Activated T-helper 1 cell treated with anti-CD3 and anti-CD28 coated beads, Interleukin-12 subunit alpha, Interleukin-12 subunit beta, Interleukin-2, Interleukin-4 antibody, amounts not matched to agents 30 ng/mL and 10 ng/mL and 1 ng/mL, durations not matched to agents 14 hours and 24 hours and 36 hours (primary cell): ENCODE measurements at places on chromosomes 2 and 18. TPM values are rescaled to one million over a fixed set of nuclear protein-coding genes. Genes with fewer than 3 reads are reported as not detected.

- no peak for DNase-seq
Measured at GRCh38 chr2:85924522-85924921, 35.7 kb upstream of the ST3GAL5 start.

GRCh38 chr18:79823120-79823519 lies 25.4 kb downstream of the KCNG2 start:
- DNase-seq: no peak

DNA sequence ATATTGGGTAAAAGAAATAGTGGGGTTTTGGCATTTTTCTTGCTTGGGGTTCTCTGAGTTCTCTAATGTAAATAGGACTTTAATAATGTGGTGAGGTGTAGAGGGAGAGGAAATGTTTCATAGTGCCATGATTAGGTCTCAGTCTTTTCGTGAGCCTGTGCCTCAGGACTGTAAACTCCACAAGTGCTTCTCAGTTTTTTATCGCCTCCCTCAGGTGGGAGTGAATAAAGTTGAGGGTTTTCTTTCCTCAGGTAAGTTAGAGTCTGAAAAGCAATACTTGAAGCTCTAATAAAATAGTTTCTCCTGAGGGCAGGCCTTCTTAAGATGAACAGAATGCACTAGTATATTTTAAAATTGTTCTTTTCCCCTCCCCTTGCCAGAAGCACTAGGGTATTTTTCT lies 243.1 kb upstream of the SETBP1 start:
- DNase-seq: no peak

DNA sequence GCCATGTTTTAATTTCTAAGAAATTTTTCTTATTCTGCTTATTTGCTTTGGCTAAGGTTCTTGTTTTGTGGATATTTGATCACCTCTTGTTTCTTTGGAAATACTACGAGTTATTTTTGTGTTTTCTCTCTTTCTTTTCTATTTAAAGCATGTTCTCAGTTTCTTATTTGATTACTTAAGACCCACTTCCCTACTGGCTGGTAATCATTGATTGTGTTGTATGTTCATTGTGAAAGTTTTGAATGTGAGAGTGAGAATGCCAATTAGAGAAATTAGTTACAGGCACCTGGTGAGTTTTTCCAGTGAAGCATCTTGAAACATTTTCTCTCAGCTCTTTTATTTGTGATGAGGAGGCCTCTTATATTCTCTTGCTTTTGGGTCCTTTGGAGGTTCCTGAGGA lies 226.7 kb upstream of the MC4R start:
- no peak for DNase-seq

- DNase-seq: no peak
Measured at GRCh38 chr2:235206980-235207579, 255.3 kb downstream of the SH3BP4 start.

- no peak for DNase-seq
Measured at GRCh38 chr2:35978218-35978617, 377.4 kb upstream of the CRIM1 start.

- DNase-seq: no peak
Measured at GRCh38 chr2:202186641-202187202, 51.7 kb downstream of the SUMO1 start.

- DNase-seq: no peak
Measured at GRCh38 chr2:47401789-47402554, 984 bp upstream of the MSH2 start.

DNA sequence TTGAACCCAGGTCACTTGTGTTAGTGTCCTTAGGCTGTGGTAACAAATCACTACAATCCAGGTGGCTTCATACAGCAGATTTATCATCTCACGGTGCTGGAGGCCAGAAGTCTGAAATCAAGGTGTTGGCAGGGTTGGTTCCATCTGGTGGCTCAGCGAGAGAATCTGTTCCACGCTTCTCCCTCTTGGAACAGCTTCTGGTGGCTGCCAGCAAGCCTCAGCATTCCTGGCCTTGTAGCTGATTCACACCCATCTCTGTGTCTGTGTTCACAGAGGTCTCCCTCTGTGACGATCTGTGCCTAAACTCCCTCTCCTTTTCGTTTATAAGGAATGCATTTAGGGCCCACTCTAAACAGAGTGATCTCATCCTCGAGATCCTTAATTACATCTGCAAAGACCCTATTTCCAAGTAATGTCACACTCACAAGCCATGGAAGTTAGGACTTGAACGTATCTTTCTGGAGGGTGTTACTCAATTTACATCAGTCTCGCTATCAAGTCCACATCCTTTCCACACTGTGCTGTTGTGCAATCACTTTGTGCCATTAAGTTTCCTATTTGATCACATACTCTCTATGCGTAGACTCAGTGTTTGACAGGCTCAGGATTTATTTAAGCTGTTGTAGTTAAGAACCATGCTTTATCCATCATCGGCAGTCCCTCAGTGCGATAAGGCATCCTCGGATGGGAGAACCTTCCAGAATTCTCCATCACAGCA lies 164.4 kb downstream of the SOCS6 start:
- DNase-seq: no peak

DNA sequence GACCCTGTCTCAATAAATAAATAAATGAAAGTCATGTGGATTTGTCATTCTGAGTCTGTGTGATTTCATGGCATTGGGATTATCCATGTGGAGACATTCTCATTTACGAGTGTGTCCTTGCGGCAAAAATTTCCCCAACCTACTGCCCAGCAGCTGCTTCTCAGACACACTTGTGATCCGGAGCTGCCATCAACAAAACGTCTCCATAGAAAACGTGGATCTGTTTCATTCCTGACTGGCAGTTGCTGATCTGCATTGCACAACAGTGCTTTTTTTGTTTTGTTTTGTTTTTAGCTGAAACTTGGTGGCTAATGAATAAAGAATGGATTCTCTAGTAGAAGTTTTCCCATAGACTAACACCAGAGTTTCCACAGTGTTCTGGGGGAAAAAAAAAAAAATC lies 74.7 kb downstream of the TGIF1 start:
- DNase-seq: no peak

Gene CHRNG
- total RNA-seq: not detected in 2 replicates

Gene MYOM1
- 0.22 and 1.4 TPM in 2 replicates for total RNA-seq

Gene CFAP65
- total RNA-seq: not detected in 2 replicates

GRCh38 chr2:227703280-227703732 lies 14.5 kb downstream of the SLC19A3 start:
- DNase-seq: no peak

DNA sequence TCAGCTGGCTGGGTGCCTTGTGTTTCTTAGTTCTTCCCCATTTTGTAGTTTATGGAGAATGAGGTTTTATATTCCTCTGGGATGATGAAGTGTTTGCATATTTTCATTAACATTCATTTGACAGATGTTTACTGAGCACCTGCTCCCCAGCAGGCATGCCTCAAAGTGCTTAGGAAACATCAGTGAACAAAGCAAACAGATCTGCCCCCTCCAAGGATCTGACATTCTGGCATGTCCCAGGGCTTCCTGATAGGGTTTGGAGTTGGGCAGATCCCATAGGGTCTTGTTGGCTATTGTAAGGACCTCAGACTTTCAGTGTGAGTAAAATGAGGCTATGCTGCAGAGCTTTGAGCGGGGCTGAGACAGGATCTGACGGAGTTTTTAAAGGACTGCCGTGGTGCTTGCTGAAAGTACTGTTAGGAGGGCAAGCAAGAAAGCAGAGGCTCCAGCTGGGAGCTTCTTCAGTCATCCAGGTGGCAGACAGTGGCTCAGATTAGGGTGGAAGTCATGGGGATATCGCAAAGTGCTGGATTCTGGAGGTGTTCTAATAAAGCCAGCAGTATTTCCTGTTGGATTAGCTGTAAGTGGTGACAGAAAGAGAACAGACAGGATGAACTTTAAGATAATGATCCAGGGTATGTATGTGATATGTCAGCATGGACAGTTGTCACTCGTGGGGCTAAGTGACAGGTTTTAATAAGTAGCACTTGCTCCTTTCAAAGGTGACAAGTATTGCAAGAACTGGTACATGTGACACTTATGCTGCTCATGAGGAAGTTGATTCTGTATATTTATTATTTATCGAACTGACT lies 11.3 kb upstream of the IAH1 start:
- no peak for DNase-seq

DNA sequence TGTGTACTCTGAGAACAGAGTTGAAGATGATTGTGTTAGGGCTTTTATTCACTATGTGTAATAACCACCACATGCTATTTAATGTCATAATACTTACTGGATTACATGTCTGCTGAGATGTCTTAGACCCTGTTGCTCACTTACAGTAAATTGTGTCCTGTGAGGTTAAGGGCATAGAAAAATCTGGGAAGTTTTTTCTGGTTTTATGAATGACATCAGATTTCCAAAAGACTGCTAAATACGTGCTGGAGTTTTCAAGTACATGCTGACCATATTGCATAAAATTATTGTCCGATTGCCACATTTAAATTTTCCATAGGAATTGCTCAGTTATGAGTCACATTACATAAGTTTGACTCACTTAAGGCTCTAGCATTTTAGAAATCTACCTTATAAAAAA lies 96.7 kb upstream of the COL5A2 start:
- DNase-seq: no peak

- DNase-seq: no peak
Measured at GRCh38 chr18:55517055-55517454, 70.9 kb downstream of the TCF4 start.

DNA sequence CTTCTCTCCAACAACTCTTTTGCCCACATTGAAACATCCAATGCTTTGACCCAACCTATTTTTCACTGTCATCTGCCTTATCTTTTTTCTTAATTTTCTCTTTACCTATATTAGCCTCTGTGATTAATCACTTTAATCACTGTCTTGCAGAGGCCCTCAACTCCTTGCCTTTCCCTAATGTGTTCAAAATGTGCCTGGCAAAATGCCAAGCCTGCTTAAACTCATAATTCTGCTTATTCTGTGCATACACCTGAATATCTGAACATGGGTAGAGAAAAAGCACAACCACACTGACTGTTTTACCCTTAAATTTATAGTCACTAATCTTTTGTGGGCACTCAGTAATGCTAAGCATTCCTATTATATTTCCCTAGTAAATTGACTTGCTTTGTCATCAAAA lies 63.0 kb upstream of the GALNT13 start:
- DNase-seq: no peak

GRCh38 chr2:98729652-98730051 lies 1.3 kb downstream of the MGAT4A start:
- DNase-seq: no peak

DNA sequence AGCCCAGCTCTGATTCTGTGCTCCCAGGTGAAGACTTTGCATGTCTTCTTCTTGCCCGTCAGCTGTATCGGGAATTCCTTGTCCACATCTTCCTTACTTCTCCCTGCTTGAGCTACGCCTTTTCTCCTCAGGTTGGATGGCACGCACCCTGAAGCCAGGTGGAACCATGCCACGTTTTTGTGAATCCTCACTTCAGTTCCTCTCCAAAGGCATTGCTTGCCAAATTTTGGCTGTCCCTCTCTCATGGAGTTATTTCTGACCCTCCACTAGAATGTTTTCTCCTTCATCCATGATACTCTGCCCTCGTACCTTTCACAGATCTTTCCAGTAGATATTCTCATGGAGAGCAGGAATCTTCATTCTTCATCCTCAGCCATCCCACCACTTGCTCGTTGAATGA lies 20.2 kb downstream of the ZCCHC2 start:
- no peak for DNase-seq

- no peak for DNase-seq
Measured at GRCh38 chr2:27962006-27962405, 71.5 kb downstream of the BABAM2 start.

DNA sequence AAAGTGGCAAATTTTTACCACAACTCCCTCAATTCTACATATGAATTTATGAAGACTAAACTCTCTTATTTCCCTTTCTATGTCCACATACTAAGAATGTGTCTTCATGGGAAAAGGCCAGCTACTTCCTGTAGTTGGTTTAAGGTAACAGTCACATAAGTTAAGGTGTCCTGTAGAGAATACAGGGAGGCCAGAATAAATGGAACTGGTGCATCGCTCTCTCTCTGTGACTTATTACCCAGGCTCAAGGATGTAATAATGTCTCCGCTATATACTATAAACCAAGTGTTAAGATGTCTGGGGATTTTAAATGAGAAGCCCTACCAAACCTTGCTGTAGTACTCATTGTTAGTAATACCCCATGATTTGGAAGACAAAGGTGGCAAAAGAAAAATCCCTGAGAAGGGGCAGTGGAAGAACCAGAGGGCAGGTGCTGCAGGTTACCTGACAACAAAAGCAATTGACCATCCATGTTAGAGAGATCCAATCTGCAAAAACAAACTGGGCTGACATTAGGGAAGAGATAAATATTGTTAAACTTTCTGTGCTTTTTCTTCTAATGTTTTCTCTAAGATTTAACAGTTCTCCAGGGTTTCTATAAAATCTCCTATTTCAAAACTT lies 372.8 kb downstream of the TMX3 start:
- no peak for DNase-seq

- no peak for DNase-seq
Measured at GRCh38 chr2:8728305-8729015, 46.6 kb downstream of the ID2 start.

- DNase-seq: no peak
Measured at GRCh38 chr2:14706201-14706600, 73.7 kb downstream of the LRATD1 start.

DNA sequence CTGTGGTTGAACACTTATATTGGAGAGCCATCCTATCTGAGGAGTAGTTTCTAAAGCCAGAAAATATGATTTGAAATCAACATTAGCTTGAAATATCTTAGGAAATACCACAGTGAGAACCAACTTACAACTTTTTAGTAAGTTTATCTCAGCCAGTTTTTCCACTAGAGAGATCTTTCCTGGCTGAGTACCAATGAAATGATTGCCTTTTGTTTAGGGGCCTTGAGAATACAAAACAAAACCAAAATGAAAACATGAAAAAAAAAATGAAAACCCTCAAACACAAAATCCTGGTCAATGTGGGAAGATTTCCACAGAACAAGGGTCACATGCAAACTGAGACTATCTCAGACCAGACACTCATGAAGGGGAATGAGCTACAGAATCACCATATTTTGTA lies 429.0 kb downstream of the SETBP1 start:
- DNase-seq: no peak

Gene LPIN2
- total RNA-seq: 86.6 and 91.8 TPM in 2 replicates

DNA sequence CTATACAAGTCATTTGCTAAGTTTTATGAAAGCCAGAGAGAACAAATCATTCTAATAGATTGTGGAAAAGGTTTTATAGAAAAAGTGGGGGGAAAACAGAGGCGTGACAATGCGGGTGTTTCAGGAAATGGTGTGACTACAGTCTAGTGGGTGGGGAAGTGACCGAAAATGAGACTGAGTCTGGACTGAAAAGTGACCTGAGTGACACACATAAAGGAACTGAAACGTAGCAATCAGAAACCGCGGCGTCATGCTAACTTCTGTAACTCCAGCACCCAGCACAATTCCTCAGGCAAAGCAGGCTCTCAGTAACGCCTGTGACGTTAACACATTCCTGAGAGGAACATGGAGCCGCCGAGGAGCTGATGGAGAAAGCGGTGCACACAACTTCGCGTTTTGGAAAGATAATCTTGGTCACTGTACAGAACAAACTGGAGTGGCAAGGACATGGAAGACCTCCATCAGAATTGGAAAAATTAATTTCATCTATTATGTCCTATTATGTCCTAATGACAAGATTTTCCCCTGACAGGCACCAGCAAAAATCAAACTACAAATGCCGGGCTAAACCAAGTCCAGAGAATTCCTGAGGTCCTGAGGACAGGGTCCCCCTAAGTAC lies 1.4 kb upstream of the CD226 start:
- peak; percentile 40 for DNase-seq

- no peak for DNase-seq
Measured at GRCh38 chr18:56019156-56019555, 431.2 kb upstream of the TCF4 start.

GRCh38 chr2:230602562-230603230 lies 109.9 kb upstream of the CAB39 start:
- peak; percentile 37 for DNase-seq
